Testis (tissue), 5 donors: ENCODE measurements at places on chromosomes 2 and 18. TPM values are rescaled to one million over a fixed set of nuclear protein-coding genes. Genes with fewer than 3 reads are reported as not detected.

- peaks cover 19% of the 10 kb centered on the region for H3K4me1 ChIP-seq
- H3K4me3 ChIP-seq: no peak overlapping the region
- H3K27me3 ChIP-seq: no peaks in the 10 kb centered on the region
- peak overlapping the region; percentile 46 for H3K27ac ChIP-seq
- no peaks in the 10 kb centered on the region for H3K36me3 ChIP-seq
Measured at GRCh38 chr2:61460163-61460562, 10.7 kb downstream of the USP34 start.

Gene GATA6
- total RNA-seq: 54.6 TPM

DNA sequence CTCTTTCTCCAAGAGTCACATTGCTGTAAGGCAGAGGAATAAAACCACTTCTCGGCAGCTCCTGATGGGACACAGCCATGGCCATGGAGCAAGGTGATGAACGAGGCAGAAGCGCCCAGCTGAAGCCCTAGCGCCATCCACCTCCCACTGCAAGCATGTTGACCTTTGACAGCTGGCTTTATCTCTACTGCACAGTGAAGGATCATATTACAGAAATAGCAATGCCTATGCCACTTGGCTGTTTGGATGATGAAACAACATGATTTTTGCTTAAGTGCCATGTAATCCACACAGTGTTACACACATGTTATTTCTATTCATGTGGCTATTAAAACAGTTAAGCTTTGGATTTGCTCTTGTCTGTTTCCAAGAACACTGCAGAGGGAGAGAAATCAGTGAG is 167.7 kb downstream of the VAPA start:
- H3K36me3 ChIP-seq: no peaks in the 10 kb centered on the region
- no peak overlapping the region for H3K4me3 ChIP-seq
- H3K27ac ChIP-seq: no peak overlapping the region
- no peaks in the 10 kb centered on the region for H3K4me1 ChIP-seq
- DNase-seq: no peak
- H3K27me3 ChIP-seq: no peaks in the 10 kb centered on the region

GRCh38 chr2:182649316-182649715 is 66.7 kb upstream of the DNAJC10 start:
- no peaks in the 10 kb centered on the region for H3K36me3 ChIP-seq
- no peaks in the 10 kb centered on the region for H3K27me3 ChIP-seq
- H3K4me1 ChIP-seq: no peaks in the 10 kb centered on the region
- DNase-seq: peak; percentile 23
- no peak overlapping the region for H3K27ac ChIP-seq

DNA sequence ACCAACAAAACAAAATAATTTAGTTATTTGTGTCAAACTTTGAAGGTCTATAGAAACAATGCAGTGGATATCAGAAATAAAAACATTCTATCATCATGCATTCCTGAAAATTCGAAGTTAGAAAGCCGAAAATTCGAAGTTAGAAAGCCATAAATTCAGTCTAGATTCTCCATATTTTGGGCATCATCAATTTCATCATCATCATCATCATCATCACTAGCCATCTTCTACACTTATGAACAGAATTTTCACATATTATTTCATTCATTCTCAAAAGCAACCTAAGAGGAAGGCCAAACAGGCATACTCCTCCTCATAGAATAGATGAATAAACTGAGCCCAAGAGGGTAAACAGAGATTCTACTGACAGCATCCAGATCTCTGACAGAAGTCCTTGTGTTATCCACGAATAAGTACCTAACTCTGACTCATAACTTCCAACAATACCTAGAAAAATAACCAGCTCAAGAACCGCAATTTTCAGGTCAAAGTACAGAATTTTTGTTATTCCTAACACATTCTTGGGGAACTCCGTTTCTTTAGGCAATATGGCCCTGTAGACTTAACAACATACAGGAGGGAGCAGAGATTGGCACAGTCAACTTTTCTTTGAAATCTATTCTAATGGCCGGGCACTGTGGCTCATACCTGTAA is 84.7 kb downstream of the TCF4 start:
- H3K36me3 ChIP-seq: no peaks in the 10 kb centered on the region
- H3K4me1 ChIP-seq: peaks cover 6% of the 10 kb centered on the region
- no peaks in the 10 kb centered on the region for H3K27me3 ChIP-seq
- H3K27ac ChIP-seq: no peak overlapping the region
- H3K4me3 ChIP-seq: no peak overlapping the region

GRCh38 chr2:205675861-205676516 is 6.3 kb upstream of the NRP2 start:
- no peaks in the 10 kb centered on the region for H3K4me1 ChIP-seq
- DNase-seq: no peak
- H3K27ac ChIP-seq: no peak overlapping the region
- no peaks in the 10 kb centered on the region for H3K36me3 ChIP-seq

Gene AKAIN1
- total RNA-seq: not detected

DNA sequence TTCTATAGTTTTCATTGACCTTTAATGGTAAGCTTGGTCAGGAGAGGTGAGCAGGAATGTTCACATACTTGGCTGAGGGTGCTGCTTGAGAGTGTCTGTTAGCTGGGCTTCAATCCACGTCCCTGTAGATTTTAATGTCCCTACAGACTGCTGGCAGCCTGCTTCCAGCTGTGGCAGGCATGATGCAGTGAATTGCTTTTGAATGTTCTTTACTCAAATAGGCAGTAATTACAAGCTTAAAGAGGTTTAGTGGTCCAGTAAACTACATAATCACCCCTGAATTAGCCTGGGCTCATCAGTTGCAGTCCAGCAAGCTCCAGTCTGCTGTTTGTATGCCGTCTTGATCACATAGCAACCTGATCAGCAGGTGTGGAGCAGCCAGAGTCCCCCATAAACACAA is 102.1 kb downstream of the MEIS1 start:
- no peaks in the 10 kb centered on the region for H3K27me3 ChIP-seq
- no peak for DNase-seq
- no peak overlapping the region for H3K27ac ChIP-seq
- no peaks in the 10 kb centered on the region for H3K36me3 ChIP-seq
- H3K4me3 ChIP-seq: no peak overlapping the region

Gene RASGRP3
- total RNA-seq: 8.2 TPM

Gene ATP5F1A
- 479 TPM for total RNA-seq

Gene KCTD1
- 19.9 TPM for total RNA-seq

DNA sequence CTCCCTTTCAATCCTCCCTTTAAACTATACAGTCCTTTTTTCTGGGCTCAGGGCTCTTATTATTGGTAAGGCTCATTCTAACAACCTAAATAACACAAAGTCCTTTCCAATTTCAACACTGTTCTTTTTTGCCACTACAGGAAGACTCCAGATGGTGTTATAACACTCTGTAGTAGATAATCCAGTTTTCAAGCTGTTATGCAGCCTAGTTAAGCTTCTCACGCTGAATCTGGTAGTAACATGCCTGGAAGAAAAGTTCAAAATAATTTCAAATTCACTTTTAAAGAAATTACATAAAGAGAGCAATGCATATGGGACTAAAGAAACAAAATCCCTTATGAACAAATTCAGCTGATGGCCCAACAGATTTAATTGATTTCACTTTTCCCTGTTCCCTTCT is 3.2 kb upstream of the MPP4 start:
- H3K4me1 ChIP-seq: no peaks in the 10 kb centered on the region
- H3K27me3 ChIP-seq: no peaks in the 10 kb centered on the region
- no peak overlapping the region for H3K4me3 ChIP-seq
- H3K27ac ChIP-seq: no peak overlapping the region

DNA sequence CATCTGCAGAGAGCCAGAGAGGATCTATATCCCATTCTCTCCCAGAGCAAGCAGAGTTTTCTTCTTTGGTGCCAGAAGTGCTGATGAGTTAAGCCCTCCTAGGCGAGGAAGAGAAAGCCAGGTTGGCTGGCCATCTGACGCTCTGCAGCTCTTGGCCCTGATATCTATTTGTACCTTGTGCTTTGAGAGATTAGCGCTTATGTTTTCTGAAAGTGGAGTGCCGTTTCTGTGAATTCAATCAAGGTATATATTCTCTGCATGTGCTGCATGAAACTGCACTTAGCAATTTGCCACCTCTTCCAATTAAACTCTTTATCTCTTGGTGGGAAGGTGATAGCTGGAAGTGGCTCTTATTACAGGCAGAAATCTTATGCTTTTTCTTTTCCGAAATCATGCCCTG is 177.5 kb downstream of the LPIN1 start:
- no peak for DNase-seq
- H3K27ac ChIP-seq: no peak overlapping the region
- H3K4me3 ChIP-seq: no peak overlapping the region

Gene IKZF2
- 9.1 TPM for total RNA-seq

- no peak overlapping the region for H3K4me3 ChIP-seq
- H3K27me3 ChIP-seq: no peaks in the 10 kb centered on the region
- no peak for DNase-seq
Measured at GRCh38 chr2:146734042-146734820, 1110.6 kb upstream of the ACVR2A start.

DNA sequence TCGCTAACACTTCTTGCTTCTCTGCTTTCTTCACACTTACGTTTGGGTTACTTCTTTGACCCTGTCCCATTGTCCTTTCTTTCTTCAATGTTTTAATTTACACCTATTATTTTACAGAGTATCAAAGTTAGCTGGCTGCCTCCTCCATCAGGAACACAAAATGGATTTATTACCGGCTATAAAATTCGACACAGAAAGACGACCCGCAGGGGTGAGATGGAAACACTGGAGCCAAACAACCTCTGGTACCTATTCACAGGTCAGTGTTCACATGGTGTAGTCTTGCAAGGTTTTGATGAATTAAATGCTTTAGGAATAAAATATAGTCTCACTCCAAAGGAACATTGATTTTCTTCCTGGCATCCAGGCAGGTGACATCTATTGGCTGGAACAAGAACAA is 919.0 kb downstream of the MBD2 start:
- no peak overlapping the region for H3K27ac ChIP-seq
- no peak overlapping the region for H3K4me3 ChIP-seq
- no peaks in the 10 kb centered on the region for H3K4me1 ChIP-seq
- H3K27me3 ChIP-seq: no peaks in the 10 kb centered on the region
- H3K36me3 ChIP-seq: no peaks in the 10 kb centered on the region
- no peak for DNase-seq

DNA sequence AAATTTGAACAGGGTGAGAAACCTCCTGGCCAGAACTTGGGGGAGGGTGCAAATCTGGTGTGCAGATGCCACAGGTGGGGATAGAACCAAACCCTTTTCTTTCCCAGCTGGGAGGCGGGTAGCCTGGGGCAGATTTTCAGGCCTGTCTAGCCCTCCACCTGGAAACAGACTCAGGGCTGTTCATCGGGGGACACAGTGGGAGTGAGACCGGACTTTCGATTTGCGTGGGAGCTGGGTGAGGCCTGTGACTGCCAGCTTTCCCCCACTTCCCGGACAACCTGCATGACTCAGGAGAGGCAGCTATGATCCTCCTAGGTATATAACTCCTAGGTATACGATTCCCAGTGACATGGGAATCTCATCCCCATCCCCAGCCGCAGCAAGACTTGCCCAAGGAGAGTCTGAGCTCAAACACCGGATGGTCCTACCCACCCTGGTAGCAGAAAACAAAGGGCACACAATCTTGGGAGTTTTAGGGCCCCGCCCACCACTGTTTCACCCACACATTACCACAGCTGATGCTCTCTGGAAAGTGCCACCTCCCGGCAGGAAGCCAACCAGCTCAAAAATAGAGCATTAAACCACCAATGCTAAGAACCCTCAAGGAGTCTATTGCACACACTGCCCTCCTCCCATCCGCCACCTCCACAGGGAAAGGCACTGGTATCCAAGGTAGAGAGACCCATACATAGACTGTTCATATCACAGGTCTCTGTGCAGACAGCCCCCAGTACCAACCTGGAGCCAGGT is 92.5 kb downstream of the BARD1 start:
- no peaks in the 10 kb centered on the region for H3K36me3 ChIP-seq
- no peak for DNase-seq
- no peaks in the 10 kb centered on the region for H3K4me1 ChIP-seq
- H3K27ac ChIP-seq: no peak overlapping the region
- H3K4me3 ChIP-seq: no peak overlapping the region

DNA sequence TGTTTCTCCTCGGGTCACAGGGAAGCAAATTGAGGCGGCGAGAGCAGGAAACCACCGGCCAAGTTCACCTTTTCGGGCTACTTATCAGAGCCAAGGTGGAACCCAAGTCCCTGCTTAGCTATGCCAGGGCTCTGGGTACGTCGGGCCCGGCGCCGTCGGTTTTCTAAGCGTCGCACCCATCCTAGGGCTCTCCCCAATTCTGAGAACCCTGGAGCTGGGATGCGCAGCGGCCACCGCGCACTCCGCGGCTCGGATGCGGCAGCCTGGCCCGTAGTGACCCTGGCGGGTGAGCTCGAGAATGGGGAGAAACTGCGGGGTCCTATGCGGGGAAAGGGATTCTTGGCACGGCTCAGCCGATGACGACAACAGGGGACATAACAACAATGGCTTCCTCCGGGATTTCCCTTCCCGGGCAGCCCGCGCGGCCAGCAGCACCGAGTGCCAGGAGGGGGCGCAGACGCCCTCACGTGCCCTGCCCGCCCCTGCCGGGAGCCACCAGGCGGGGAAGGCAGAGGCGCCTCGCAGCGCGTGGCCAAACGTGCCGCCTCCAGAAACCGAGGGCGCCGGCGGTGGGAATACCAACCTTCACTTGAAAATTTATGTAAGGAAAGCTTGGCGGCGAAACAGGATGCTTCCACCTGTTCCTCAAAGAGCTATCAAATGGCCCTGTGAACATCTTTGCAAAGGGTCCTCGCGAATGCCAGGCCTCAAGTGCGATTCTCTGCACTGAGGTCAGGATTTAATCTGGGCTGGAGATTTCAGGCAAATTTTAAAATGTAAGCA is 2.1 kb upstream of the SLC30A3 start:
- peak; percentile 83 for DNase-seq
- H3K4me3 ChIP-seq: peak overlapping the region; percentile 19
- peaks cover 22% of the 10 kb centered on the region for H3K4me1 ChIP-seq
- H3K36me3 ChIP-seq: no peaks in the 10 kb centered on the region
- H3K27ac ChIP-seq: peak overlapping the region; percentile 47

Gene DCC
- total RNA-seq: 7.9 TPM

Gene FBXO15
- total RNA-seq: 20.8 TPM

Gene SLC9A2
- total RNA-seq: 8.4 TPM

- no peak overlapping the region for H3K4me3 ChIP-seq
- H3K27ac ChIP-seq: no peak overlapping the region
- H3K36me3 ChIP-seq: no peaks in the 10 kb centered on the region
- no peaks in the 10 kb centered on the region for H3K4me1 ChIP-seq
Measured at GRCh38 chr2:191376981-191377629, 131.9 kb downstream of the MYO1B start.

Gene IL1R2
- total RNA-seq: 2.7 TPM

Gene RTKN
- 12.8 TPM for total RNA-seq
